ENCODE measurements at places on chromosomes 12 and 14.
A peak's percentile ranks its signal among the peaks of the same experiment; 100 is the strongest.

DNA sequence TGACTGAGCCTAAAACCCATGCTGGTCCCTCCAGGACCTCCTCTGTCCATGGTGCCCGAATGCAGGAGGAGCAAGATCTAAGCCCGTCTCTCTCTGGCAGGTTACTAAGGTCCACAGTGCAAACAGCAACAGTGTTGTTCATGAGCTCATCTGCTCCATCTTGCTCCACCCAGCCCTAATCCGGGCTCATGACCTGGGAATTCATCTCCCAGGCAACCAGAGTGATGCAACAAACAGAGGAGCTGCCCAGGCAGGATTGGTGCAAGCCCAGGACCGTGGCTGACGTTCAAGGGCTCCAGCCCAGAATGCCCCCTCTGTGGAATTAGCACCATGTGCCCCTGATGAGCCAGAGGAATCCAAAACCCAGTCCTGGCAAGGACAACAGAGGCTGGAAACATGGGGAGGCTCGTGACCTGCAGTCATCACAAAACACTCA is 29.9 kb downstream of the HSPB8 start:
- DNase-seq, result peak; percentile 78

DNA sequence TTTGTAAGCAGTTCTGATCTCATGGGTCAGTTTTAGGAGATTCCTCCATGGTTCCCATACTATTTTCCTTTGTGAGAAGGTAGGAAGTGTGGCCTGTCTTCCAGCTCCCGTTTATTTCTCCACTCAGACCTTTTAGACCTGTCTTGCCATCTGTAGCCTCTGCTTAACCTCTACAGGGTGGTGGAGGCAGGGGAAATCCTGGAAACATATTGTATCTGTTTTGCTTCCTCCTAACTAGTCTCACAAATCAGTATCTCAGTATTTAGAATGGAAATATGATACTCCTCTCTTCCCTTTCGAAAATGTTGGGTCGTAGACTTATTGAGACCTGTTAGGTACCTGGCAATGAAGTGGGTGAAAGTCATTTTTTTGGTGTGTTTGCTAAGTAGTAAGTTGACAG is 399.4 kb upstream of the RGS6 start:
- DNase-seq, result no peak

DNA sequence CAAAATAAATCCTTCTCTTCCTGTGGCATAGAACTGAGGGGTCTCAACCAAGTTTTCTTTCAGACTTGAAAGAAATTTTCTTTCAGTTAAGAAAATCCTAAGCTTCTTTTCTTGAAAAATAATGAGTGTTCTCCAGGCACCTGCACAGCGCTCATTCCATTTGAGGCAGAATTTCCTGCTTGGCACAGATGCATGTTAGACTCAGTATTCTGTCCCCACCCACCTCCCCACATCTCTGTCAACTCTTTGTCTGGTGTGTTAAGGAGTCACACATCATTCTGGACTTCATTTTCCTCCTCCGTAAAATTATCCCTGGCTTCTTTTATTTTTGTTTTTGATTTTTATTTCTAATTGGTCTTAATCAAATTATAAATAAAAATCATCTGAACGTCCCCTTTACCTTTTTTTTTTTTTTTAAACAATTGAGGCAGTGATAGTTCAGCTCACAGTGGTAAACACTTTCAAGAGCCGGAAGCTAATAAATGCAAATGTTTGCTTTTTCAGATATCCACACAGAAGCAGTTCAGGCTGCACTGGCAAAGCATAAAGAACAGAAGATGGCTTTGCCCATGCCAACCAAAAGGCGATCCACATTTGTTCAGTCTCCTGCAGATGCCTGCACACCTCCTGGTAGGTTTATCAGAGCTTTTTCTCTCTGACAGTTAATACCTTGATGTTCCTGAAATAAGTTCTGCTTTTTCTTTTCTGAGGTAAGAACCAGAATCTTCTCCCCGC is 104.0 kb upstream of the ATF1 start:
- DNase-seq, result no peak

DNA sequence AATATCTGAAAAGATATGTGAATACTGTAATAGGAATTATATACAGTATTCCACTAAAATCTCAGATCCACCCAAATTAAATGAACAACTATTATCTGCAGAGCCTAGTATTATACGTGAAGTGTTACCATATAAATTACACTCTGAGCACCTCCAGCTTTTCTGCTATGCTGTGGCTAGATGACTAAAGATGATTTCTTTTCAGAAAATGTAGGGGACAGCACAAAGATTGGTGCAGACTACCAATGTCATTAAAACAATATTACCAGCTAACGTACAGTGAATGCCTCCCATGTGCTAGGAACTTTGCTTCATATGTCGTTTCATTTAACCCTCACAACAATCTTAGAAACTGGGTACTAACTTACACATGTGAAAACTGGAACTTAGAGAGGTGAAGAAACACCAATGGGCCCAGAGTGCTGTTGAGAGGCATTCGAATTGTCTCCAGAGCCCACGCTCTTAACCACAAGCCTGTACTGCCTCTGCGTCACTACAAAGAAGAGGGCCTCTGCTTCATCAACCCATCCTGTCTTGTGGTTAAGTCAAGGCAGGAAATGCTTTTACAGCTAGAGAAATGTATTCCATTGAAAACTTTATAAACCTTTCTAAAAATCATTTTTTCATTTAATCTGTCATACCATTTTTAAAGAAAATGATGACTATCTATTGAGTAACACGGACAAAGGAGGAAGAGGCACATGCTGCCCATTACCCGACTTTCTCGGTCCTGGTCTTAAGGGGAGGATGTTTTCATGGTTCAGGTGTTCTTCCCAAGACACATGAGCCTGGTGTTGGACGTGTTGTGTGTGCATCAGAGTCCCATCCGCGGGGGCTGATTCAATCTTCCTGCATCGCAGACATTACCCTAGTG is 1.3 kb downstream of the GPR65 start:
- no peak for DNase-seq

GRCh38 chr12:121114019-121114639 is 18.5 kb upstream of the P2RX7 start:
- no peak for DNase-seq

- no peak for DNase-seq
These were observed 13.1 kb upstream of the TEX22 start for GRCh38 chr14:105385322-105385637.

- DNase-seq, result no peak
These were observed 3.7 kb upstream of the SIX1 start for GRCh38 chr14:60652674-60653651.

- DNase-seq, result no peak
These were observed 7.6 kb upstream of the RTL1 start for GRCh38 chr14:100910888-100911664.

DNA sequence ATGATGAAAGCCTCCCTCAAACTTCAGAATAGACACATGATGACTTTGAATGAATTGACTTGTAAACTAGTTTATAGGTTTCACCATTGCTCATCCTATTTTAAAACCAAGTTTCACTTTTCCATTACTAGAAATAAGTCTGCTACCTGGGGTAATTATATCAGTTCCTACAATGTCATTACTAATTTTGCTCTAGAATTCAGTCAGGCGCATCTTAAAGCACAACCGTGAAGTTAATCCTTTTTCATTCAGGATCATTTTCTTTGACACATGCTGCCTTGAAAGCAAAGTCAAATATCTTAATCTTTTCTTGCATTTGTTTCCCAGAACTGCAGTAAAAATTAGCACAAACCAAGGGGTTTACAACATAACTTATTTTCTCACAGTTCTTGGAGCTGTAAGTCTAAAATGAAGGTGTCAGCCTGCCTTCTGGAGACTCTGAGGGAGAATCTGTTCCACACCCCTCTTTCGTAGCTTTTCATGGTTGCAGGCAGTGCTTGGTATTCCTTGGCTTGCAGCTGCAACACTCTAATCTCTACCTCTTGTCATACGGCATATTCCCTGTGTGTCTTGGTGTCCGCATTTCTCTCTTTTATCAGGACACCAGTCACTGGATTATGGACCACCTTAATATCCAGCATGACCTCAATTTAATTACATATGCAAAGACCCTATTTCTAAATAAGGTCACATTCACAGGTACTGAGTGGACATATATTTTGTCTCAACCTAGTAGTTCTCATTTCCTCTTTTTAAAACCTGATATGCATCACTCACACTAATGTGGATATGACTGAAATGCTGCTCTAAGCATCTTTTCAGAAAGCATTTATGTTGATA is 114.3 kb upstream of the PDZRN4 start:
- DNase-seq, result no peak

- no peak for DNase-seq
These were observed 151.5 kb downstream of the LRFN5 start for GRCh38 chr14:41758011-41758665.

GRCh38 chr14:89493877-89494634 is 77.0 kb upstream of the FOXN3 start:
- no peak for DNase-seq

- DNase-seq, result no peak
These were observed 39.9 kb downstream of the NINJ2 start for GRCh38 chr12:623172-623864.

- DNase-seq, result no peak
These were observed 28.5 kb downstream of the FMNL3 start for GRCh38 chr12:49678711-49679110.

DNA sequence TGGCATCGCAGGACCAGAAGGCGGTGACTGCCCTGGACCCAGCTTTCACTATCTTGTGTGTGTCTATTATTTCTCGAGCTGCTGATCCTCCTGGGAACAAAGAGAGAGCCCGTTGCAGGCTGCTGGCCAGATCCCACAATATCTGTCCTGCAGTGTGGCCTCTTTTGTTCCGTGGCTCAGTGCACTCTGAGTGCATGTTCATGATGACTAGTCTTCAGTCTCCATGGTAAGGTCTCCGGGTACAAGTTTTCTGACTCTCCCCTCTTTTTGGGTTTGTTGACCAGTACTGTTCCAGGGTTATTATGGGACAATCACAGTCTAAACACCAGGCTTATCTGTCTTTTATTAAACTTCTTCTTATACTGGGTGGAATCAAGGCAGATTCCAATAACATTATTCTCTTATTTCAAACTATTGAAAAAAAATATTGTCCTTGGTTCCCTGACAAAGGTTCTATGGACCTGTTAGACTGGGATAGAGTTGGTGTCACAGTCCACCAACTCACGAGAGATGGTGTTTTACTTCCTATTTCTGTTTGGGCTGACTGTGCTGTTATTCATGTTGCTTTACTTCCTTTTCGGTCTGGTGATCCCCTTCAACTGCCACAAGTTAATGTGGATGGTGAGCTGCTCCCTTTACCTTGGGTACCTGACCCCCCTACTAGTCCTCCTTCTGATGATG is 192.9 kb upstream of the ALG10B start:
- DNase-seq, result no peak

- DNase-seq, result no peak
These were observed 75.8 kb upstream of the CEP83 start for GRCh38 chr12:94535510-94535921.

DNA sequence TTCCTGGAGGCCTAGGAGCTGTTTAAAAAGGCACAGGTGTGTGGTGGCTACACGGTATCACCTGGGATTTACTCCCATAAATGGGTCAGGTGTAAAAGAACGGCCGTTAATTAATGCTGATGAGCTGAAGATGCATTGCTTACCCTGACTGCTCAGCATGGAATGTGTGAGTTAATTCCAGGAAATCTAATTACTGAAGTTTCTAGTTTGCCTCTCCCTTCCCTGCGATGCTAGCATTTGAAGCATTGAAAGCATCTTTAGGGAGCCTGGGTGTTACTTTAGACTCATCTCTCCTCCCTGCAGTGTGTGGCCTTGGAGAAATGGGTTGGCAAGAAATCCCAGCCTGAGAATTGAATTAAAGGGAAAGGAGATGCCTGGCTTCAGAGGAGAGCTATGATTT is 415.9 kb downstream of the FUT8 start:
- DNase-seq, result no peak

DNA sequence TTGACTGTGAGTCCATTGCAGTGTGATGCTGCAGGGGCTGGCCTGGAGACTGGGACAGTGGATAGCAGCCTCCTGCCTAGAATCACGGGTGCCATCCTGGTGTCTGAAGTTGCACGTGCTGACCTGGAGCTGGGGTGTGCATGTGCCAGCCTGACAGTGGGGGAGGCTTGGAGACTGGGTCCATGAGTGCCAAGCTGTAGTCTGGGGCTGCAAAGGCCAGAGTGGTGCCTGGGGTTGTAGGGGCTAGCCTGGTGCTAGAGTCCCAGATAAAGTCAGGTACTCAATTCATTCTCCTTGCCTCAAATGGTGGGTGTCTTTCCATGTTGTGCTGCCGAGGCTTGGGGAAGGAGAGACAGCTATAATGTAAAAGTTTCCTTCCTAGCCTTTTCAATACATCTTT is 181.9 kb upstream of the NPAS3 start:
- no peak for DNase-seq

DNA sequence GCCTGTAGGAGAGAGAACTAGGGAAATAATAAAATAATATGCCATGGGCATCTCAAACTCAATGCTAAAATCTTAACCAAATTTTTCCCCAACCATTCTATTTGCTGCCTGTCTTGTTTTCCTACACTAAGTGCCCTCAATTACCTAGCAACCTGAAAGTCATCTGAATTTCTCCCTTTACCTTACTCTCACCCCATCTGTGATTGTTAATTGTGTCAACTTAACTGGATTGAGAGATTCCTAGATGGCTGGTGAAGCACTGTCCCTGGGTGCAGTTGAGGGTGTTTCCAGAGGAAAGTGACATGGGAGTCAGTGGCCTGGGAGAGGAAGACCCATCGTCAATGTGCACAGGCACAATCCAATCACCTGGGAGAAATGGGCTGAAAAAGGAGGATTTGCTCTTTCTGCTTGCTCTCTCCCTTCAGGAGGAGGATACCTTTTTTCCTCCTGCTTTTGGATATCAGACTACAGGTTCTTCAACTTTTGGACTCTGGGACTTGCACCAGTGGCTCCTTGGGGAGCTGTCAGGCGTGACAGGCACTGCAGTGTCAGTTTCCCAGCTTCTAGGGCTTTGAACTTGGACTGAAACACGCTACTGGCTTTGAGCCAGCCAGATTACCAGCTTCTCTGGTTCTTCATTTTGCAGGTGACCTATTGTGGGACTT is 100.1 kb downstream of the PPP1R12A start:
- DNase-seq, result no peak

- DNase-seq, result no peak
These were observed 910 bp upstream of the WASHC4 start for GRCh38 chr12:105106621-105107020.

DNA sequence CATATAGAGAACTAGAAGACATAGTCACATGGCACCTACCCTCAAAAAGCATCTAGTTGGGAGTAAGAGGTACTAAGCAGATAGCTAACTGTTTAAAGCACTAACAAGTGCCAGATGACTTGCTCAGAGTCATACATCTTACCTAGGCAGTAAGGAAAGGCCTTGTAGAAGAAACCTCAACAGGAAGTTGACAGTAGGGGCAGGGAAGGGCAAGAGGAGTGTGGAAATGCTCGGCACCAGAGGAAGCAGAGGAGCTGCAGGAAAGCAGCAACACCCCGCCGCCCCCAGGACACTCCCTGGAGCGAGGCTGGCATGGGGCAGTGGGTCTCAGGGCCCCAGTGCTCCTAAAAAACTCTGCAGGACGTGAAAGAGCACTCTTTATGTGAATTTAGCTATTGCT is 92.9 kb downstream of the PPP2R5C start:
- DNase-seq, result no peak

DNA sequence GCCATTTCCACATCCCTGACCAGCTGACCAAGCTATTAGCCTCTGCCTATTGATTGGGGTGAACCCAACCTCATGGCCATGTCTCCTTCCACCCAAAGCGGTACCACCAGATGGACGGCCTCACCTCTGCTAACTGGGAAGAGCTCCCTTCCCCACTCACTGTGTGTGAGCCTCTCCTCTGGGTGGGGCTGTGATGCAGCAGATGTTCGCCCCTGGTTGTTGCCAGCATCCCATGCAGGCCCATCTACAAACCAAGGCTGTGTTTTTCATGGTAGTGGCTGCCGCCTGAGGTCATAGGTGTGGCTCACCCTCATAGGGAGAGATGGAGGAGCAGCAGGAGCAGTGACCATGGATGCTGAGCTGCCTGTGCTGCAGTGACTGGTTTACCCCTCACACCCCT is 47.6 kb upstream of the RD3L start:
- DNase-seq, result no peak
